ENCODE measurements at places on chromosomes 7 and 10. TPM values are rescaled to one million over a fixed set of nuclear protein-coding genes. Genes with fewer than 3 reads are reported as not detected.

GRCh38 chr7:36034020-36034419 lies 119.0 kb upstream of the EEPD1 start:
- DNase-seq = no peak

GRCh38 chr10:31318382-31318853 lies 598 bp upstream of the ZEB1 start:
- DNase-seq = peak; percentile 84

DNA sequence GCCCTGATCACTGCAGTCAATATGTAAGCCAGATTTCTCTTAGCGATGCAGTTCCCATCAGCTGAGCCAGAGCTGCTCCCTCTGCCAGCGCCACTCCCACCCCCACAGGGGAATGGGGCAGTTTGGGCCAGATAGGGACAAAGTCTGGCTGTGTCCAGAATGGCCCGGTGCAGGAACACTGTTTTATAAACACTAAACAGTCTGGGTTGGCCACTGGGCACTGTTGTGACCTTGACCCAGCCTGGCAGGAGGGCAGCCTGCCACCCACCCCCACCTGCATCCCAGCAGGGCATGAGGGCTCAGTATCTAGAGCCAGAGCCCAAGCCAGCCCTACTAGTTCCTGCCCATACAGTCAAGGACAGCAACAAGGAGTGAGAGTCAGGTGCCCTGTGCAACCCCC lies 1.3 kb downstream of the OGDHL start:
- no peak for DNase-seq

The SPDYE16 gene
- 0.17 TPM for total RNA-seq

DNA sequence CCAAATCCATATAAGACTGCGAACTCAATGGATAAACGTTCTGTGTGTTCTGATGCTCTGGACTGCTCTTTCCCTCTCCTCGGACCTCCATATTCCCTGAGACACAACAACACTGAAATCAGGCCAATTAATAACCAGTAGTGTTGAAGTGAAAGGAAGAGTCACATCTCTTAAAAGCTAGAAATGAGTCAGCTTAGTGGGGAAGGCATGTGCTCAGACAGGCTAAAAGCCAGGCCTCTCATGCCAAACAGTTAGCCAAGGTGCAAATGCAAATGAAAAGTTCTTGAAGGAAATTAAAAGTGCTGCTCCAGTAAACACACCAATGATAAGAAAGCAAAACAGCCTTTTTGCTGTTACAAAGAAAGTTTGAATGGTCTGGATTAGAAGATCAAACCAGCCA lies 29.3 kb downstream of the TNS3 start:
- DNase-seq = peak; percentile 91

DNA sequence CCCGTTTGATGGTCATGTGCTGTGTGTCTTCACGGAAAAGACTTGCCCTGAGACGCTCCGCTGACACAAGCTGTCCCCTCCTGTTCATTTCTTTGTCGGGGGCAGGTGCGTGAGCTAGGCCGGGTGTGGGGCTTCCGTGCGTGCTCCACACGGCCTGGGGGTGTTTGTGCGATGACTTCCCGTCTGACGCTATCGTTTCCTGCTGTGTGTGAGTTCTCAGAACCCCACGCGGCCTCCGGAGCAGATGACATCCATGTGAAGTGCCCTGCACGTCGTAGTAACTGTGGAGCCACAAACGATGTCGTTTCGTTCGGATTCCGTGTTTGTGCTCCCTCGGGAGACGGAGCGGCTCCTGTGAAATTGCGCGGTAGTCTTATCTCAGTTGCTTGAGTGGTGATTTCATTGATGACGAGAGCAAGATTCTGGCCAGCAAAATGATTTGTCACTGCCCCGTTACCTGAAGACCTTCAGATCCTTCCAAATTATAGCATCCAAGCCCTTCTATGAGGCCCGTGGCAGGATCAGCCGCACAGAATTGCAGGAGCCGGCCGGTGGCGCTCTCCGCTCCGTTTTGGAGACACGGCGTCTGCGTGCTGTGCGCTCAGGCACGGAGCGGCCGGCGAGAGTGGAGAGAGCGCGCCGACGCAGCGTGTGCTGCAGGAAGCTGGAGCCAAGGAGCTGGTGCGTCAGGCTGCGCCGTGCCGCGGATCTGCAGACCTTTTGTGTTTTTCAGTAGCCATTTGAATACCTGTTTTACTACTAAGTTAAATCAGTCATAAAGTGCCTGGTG lies 94.9 kb downstream of the NKX6-2 start:
- DNase-seq = no peak

DNA sequence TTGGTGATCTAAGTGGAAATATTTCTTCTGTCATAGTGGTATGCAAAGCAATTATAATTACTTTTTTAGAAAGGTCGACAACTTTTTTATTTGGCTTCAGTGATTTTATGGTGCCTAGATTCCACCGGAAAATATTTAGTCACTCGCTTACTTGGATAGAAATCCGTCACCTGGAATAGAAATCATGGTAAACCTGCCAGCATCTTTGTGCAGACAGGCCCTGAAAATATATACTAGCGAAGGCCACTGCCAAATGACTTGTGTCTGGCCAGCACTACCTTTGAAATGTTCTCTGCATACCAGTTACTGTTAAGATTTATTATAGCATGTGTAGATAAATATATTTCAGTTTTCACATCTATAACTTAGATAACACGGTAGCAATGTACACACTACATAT lies 226.4 kb downstream of the AGMO start:
- DNase-seq = no peak
